Stimulated activated CD4-positive, alpha-beta T cell treated with anti-CD3 and anti-CD28 coated beads, TNF-alpha, amount 100 ng/mL, for 1 hour (primary cell): ENCODE measurements at places on chromosomes 12 and 14.

GRCh38 chr12:125068391-125068790 lies 3.2 kb downstream of the AACS start:
- DNase-seq: no peak

GRCh38 chr14:78592616-78593219 lies 422.5 kb downstream of the NRXN3 start:
- no peak for DNase-seq

- no peak for DNase-seq
Measured at GRCh38 chr12:39081910-39082309, 176.5 kb upstream of the CPNE8 start.

GRCh38 chr14:62710811-62711210 lies 334.4 kb downstream of the KCNH5 start:
- DNase-seq: no peak

DNA sequence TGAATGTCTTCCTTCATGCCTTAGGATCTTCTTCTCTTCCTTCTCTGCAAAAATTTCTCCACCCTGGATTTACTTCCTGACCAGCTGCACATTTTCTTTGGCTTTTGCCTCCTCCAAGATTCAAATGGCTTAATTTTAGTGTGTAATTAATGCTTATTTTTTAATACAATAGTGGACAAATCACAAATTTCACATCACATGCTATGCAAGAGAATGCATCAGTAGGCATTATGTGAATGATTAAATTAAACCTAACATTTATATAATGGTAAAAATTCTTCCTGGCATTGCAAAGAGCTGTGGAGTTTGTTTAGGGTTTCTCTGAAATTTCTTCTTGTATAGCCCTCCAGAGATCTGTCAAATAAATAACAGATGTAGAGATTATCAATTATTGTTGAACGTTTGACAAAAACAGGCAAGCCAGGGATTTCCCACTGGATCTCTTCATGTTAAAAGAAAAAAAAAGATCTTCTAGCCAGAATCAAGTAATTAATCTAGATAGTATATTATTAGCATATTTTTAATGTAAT lies 84.4 kb downstream of the NAV3 start:
- no peak for DNase-seq

DNA sequence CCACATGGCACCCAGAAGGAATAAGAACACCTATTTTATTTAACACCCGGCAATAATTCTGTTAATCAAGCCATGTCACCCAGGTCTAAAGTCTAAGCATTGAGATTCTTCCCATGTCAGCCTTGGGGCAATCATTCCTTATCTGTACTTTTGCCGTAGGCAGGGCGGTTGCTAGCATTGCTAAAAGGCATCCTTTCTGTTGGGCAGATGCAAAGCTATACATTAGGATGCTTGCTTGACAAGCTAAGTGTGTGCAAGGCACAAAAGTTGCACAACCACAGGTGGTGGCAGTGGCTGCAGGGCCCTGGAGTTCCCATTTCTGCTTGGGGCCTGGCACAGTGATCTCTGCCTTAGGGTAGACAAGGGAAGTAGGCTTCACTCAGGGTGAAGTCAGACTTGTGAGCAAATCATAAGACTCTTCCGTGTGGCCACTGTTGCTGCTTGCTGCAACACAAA lies 12.5 kb upstream of the GALNT6 start:
- no peak for DNase-seq

- DNase-seq: no peak
Measured at GRCh38 chr14:83556746-83557453, 1973.0 kb upstream of the FLRT2 start.

DNA sequence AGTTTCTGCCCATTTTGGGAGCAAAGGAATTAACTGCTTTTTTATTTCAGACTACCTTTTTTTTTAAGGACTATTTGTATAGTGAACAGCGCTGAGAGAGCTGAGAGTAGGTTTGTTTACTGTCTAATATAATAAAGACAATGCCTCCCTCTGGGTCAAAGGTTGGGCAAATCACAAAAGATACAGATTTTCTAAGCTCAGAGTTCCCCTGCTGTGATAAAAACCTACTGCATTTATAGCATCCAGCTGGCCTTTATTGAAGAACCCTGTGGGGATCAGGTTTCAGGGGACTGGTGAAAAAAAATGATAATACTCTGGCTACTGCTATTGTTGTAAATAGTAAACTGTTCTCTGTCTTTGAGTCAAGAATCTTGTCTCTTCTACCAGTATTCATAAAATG lies 28.7 kb downstream of the CCDC59 start:
- DNase-seq: no peak

GRCh38 chr12:460261-461230 lies 807 bp downstream of the B4GALNT3 start:
- DNase-seq: no peak

GRCh38 chr12:100826323-100826722 lies 31.7 kb downstream of the ANO4 start:
- no peak for DNase-seq
